ENCODE measurements at places on chromosomes 7 and 10.

- no peak for DNase-seq
Observed at GRCh38 chr10:131848741-131849590, 51.8 kb upstream of the PPP2R2D start.

- no peak for DNase-seq
Observed at GRCh38 chr7:132140341-132140740, 435.9 kb downstream of the PLXNA4 start.

- DNase-seq: no peak
Observed at GRCh38 chr10:72252972-72253371, 20.8 kb upstream of the DDIT4 start.

DNA sequence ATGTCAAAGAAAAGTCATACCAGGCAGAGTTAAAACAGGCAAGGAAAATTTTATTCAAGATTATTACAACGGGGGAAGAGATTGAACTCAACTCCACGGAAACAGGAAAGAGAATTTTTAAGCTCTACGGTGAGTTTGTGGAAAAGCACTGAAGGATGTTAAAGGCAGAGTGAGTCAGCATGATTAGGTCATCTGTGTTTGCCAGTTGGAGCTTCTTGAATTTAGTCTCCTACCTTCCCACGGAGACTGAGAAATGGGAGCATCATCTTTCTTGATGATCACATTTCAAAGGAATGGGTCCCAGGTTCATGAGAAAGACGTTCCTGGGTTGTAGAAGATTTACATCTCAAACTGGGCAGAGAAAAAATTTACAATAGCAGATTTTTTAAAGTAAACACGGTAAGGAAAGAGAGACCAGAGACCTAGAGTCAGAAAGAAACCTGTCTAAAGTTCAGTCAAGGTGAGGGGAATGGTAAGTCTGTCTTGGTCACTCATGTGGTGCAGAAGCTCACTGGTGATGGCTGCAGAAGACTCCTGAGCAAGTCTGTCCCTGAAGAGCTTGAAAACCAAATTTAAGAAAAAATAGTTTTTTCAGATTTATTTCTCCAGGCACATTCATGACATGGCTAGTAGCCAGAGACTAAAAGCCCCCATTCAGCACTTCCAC is 516.9 kb upstream of the LRRN3 start:
- no peak for DNase-seq

DNA sequence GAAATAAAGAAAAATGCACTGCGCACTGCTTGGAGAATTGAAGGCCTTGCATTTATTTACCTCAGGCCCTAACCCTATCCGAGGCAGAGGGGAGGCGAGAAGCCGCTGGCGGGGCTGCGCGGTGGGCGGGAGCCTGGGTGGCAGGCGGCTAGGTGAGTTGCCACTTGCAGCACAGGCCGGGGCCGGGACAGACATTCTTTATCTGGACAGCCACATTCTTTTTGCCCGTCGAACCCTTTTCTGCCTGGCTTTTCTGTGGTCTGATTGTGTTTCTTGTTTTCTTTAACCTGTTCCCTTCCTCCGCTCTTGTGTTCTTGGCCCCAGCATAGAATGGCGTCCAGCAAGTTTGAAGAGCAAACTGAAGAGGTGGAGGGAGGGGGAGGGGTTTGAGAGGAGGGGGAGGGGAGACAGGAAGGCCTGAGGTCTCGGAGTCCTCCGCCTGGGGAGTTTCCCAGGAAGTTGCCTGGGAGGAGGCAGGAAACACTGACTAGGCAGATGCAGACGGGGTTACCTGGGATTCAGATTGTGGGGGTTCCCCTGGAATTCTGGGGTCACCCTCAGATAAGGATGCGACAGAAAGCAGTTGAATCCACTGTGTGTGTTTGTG is 5.1 kb downstream of the SHH start:
- DNase-seq: peak; percentile 36

DNA sequence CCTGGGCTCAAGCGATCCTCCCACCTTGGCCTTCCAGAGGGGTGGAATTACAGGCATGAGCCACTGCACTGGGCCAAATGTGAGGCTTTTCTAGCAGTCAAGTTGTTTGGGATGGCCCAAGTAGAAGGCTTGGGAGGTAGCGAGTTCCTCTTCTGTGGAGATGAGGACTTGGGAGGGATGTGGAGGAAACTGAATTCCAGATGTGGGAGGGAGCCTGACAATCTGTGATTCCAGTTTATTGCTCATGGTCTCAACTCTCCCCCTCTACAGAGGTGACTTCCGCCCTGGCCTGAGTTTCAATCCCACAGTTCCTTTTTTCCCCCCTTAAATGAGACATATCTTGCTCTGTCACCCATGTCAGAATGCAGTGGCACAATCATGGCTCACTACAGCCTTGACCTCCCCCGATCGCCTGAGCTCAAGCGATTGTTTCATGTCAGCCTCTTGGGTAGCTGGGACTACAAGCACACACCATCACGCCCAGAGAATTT is 3.4 kb downstream of the STYXL1 start:
- no peak for DNase-seq

DNA sequence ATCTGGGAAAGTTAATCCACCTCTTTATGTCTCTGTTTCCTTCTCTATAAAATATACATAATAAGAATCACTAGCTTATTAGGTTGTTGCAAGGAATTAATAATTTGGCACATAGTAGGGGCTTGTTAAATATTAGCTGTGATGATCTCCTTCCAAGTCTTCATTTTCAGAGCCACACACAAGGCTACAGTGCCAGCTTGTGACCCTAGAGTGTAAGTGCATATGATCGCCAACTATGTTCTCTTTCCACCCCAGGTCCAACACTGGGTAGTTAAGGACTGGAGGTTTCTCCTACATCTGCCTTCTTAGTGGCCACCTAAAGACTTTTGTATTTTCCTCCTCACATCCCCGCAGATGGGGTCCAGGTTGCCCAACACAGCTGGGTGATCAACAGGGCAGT is 17.9 kb upstream of the ACSM6 start:
- no peak for DNase-seq

DNA sequence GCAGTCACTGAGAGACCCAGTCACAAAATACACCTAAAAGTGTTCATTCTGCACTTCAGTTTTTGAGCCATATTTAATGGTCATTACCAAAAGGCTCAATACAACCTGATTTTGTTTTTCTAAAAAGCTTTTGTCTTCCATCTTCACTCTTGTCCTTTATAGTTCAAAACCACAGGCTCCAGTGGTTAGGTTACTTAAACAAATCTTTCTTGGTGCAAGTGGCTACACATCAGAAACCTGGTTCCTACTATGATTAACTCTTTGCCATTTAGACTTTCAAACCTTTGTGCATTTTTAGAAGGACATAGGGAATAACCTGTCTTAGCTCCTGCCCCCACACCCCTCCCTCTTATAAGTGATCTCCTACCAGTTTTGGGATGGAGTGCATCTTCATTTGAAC is 135.8 kb downstream of the STRA8 start:
- DNase-seq: no peak

- no peak for DNase-seq
Observed at GRCh38 chr10:45471059-45471458, 97.0 kb downstream of the ALOX5 start.

- DNase-seq: no peak
Observed at GRCh38 chr7:23212841-23213240, 31.0 kb downstream of the NUP42 start.

GRCh38 chr7:69430384-69431021 is 167.8 kb upstream of the AUTS2 start:
- peak; percentile 26 for DNase-seq
